ENCODE measurements at places on chromosomes 6 and 20.

DNA sequence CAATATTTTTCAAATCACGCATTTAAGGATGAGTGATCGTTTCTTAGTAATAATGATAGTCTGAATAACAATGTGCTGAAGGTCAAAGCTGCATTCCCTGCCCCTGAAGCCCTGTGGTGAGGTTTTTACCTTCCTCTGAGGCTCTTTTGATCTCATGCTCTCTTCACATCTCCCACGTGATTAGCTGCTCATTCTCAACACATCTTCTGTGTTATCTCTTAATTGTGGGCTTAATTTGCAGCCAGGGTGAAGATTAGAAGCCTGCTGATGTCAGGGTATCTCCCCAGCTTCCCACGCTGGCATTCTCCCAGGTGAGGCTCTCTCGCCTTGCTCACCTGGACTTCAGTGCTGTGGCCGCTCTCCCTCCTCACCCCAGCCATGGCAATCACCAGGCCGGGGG is 109.7 kb upstream of the FOXQ1 start:
- no peak for DNase-seq

DNA sequence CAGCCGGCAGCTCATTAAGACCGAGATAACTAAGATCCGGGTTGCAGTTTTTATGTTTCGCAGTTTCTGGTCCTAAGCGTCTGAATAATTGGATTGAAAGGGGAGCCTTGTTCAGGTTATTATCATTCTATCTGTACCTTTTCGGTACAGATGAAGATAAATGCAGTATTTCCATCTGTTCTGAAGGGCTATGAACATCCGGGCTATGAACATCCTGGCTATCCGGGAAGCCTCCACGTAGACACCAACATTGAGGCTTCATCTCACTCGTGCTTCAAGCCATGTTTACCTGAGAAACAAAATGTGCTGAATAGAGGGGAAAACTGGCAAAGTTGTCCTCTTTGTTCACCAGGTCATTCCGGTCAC is 399 bp upstream of the REPS1 start:
- peak; percentile 23 for DNase-seq

DNA sequence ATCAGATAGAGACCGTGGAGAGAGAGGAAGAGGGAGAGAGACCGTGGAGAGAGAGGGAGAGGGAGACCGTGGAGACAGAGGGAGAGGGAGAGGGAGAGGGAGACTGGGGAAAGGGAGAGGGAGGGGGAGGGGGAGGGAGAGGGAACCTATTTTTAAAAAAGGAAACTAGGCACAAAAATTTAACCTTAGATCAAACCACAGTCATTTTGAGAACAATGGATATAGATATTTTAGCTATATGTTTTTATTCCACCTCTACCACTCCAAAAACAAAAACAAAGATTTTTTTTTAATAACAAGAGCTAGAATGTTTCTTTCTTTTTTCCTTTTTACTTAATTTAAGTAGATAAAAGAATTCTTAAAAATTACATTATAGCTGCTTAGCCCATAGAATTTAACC is 65.1 kb upstream of the SCGN start:
- DNase-seq: no peak

DNA sequence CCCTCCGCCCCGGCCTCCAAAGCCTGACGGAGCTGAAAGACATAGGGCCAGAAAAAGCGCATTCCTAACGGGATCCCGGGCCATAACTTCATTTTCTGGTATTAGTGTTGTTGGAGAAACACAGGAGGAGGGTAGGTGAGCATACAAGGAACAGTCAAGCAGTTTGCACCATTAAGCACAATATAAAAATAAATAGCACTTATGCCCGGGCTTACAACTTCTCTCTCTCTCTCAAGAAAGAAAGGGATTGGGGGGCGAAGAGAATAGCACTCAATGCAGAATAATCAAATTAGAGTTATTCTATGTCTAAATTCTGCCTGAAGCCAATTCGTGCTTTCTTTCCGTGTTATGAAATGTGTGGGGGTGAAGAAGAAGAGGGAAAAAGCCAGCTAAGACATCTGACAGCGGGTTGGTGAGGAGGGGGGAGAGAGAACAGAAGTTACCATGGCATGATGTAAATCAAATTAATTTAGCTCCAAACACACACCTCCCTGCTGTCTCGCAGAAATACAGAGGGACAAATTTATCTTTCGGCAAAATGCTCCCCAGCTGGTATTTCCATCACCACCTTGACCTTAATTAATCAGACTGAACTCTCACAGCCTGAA is 508 bp upstream of the METTL24 start:
- no peak for DNase-seq

GRCh38 chr6:168002804-168003203 is 5.3 kb downstream of the KIF25 start:
- DNase-seq: peak; percentile 21

DNA sequence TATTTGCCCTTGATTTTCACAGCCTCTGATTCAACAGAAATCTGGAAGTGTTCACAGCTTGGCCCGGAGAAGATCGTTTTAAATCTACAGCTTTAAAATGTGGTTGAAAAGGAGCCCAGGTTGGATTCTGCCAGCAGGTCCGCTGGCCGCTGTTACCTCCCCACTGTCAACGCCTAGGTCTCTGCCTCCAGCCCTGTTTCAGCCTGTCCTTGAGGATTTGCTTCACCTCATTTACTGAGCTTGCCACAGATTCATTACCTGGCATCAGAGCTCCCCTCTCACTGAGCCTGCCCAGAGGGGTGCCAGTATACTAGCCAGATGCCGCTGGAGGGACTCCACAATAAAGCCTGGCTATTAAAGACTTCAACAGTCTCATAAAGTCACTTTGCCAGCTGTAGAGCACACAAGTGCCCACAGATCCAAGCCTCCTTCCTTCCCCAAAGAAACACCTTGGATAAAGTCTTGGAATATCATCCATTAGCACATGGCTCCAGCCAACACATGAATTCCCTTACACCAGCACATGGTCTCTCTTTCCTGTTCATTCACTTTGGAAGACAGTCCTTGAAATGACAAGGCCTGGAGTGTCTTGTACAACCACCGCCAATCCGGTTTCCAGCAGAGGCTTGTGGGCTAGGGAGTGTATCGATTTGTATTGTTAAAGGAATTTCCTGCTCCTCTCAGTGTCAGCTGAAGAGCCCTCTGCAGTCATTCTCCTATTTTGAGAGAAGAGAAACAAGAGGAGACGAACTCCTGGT is 9.5 kb upstream of the NR2E1 start:
- DNase-seq: peak; percentile 65

DNA sequence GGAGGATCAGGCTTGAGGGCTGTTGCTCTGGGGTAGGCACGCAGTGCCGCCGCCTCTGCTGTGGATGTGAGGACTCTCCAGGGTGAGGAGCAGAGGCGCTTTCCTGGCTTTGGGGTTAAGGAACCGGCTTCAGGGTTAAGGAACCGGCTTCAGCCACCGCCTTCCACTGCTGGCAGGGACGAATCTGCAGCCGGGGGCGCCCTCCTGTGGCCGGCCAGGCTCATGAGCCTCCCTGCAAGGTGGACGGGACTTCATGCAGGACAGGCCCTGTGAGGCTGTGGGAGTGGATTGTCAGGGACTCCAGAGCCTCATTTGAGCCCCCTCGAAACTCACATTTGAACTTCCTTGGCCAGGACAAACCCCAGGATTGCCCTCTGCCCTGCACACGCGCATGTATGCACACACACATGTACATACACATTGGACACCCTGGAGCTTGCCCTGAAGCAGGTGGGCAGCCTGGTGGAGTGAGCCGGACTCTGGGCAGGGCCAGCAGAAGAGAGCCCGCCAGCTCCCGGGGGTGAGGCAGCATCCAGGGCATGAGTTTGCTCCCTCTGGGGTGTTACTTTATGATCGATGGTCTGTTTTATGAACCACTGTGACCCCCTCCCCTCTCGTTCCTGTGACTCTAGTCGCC is 146.9 kb downstream of the PHACTR3 start:
- DNase-seq: peak; percentile 88

DNA sequence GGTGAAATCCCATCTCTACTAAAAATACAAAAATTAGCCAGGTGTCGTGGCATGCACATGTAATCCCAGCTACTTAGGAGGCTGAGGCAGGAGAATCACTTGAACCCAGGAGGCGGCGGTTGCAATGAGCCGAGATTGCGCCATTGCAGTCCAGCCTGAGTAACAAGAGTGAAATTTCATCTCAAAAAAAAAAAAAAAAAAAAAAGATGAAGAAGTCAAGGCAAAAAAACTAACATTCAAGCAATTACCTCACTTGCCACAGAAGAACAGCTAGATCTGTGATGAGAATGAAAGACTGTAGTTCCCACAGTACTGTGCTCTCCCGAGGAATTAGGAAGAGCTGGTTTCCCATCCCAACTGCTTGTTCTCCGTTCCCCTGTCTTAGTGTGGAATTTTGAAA is 144.7 kb upstream of the ECI2 start:
- DNase-seq: no peak

GRCh38 chr6:75130784-75131183 is 75.1 kb downstream of the COL12A1 start:
- DNase-seq: no peak

- DNase-seq: no peak
Observed at GRCh38 chr6:121548131-121548530, 112.7 kb downstream of the GJA1 start.

- DNase-seq: peak; percentile 86
Observed at GRCh38 chr20:61608275-61609085, 356.4 kb downstream of the CDH4 start.

DNA sequence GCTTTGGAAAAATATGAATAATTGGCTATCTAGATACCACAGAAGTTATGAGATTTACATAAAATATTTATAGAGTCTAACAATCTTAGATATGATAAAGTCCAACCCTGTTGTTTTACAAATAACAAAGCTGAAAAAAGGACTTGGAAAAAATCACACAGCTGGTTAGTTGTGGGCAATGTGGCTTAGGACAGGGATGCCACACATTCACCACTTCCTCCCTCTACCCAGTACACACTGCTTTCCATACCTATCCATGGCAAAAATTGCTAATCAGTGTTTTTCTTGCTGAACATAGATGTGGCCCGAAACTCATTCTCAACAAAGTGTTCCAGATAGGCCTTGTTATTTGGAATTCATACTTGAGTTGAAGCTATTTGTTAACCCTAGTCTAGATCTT is 147.3 kb upstream of the BMP5 start:
- DNase-seq: no peak

DNA sequence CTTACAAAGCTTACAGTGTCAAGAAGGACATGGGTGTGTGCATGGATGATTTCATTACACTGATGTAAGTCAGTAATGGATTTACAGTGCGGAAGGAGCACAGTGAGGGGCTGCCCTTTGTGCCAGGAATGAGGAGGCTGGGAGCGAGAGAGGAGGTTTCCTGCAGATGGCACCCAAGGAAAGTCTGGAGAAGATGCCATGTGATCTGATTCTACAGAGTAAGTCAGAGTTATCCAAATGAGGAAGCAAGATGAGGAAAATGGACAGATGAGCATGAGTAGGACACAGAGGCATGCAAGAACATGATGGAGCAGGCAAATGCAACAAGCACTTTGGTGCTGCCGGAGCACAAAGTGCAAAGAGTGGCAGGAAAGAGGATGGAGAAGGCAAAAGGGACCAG is 29.7 kb downstream of the MAP7 start:
- DNase-seq: no peak

GRCh38 chr6:155273431-155273830 is 9.6 kb downstream of the CLDN20 start:
- DNase-seq: no peak

Data from neural progenitor cell (in vitro differentiated cells).